ENCODE measurements at places on chromosomes 7 and 10. TPM values are rescaled to one million over a fixed set of nuclear protein-coding genes. Genes with fewer than 3 reads are reported as not detected.
A peak's percentile ranks its signal among the peaks of the same experiment; 100 is the strongest.

RNF32 gene
- not detected for total RNA-seq

- no peak overlapping the region for H3K4me3 ChIP-seq
- H3K27me3 ChIP-seq, result peaks cover 14% of the 10 kb centered on the region
- peaks cover 10% of the 10 kb centered on the region for H3K4me1 ChIP-seq
- peak; percentile 49 for DNase-seq
- no peak overlapping the region for H3K27ac ChIP-seq
- H3K36me3 ChIP-seq, result no peaks in the 10 kb centered on the region
Observed at GRCh38 chr7:151384352-151384697, 25.5 kb downstream of the WDR86 start.

MMP21 gene
- 0.14 TPM for total RNA-seq

GRCh38 chr10:19683960-19684359 lies 132.3 kb upstream of the PLXDC2 start:
- H3K27me3 ChIP-seq, result no peaks in the 10 kb centered on the region
- no peaks in the 10 kb centered on the region for H3K4me1 ChIP-seq
- H3K27ac ChIP-seq, result no peak overlapping the region
- no peaks in the 10 kb centered on the region for H3K36me3 ChIP-seq
- no peak overlapping the region for H3K4me3 ChIP-seq

DNA sequence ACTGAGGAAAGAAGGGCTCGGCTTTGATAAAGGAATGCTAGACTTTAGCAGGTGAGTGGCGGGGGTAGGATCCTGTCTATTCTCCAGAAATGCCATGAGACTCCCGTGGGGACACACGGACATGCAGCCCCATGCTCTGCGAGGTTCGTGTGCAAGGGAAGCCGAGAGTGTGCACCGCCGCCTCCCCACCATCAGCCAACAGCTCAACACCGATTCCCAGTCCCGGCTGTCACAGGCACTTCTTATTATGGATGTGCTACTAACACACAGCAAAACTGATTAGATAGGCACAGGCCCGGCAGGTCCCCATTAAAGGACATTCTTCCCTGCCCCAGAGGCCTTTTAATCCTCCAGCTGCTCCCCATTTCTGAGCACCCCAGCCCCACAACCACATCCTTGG lies 154.4 kb downstream of the PRKAG2 start:
- H3K27me3 ChIP-seq, result no peaks in the 10 kb centered on the region
- DNase-seq, result no peak
- H3K4me1 ChIP-seq, result peaks cover 4% of the 10 kb centered on the region
- no peaks in the 10 kb centered on the region for H3K36me3 ChIP-seq
- no peak overlapping the region for H3K4me3 ChIP-seq

DNA sequence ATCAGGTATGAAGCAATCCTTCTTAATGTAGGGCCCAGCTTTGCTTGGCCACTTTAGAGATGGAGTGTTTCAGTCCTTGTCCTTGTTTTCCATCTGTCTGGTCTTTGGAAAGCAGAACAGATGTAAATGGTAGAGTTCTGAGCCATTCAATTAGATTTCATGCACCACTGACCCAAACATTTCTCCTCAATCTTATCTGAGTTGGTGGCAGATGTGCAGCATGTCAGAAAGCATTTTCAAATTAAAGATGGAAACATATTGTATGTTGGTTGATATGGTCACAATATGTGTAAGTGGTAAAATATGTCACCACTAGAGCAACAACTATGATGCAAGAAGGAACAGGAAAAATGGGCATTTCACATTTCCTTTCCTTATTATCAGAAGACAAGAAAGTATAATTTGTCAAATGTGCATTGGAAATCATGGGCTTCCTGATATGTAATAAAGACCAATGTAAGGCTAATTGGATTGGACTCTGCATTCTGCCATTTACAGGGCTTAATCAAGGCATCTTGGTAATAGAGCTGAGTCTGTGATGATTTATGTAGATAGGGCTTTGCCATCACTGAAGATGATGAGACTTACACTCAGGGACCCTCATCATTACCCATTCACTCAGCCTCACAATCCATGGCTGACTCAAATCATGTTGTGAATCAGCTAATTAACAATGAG lies 750.7 kb downstream of the NRG3 start:
- no peaks in the 10 kb centered on the region for H3K27me3 ChIP-seq
- no peak overlapping the region for H3K27ac ChIP-seq
- no peaks in the 10 kb centered on the region for H3K4me1 ChIP-seq
- peaks cover 6% of the 10 kb centered on the region for H3K36me3 ChIP-seq
- H3K4me3 ChIP-seq, result no peak overlapping the region

GRCh38 chr7:17584822-17585221 lies 286.4 kb downstream of the AHR start:
- no peaks in the 10 kb centered on the region for H3K27me3 ChIP-seq
- H3K4me1 ChIP-seq, result no peaks in the 10 kb centered on the region
- no peaks in the 10 kb centered on the region for H3K36me3 ChIP-seq
- no peak for DNase-seq
- no peak overlapping the region for H3K4me3 ChIP-seq

GRCh38 chr7:126445991-126446390 lies 806.8 kb downstream of the GRM8 start:
- H3K27ac ChIP-seq, result no peak overlapping the region
- H3K36me3 ChIP-seq, result peaks cover 4% of the 10 kb centered on the region
- H3K4me1 ChIP-seq, result no peaks in the 10 kb centered on the region
- no peak overlapping the region for H3K4me3 ChIP-seq
- DNase-seq, result no peak

SERPINE1 gene
- total RNA-seq, result not detected

Data from natural killer cell treated with Interleukin-12 subunit alpha and Interleukin-12 subunit beta and Interleukin-15 and Interleukin-18, amount 100 ng/mL, for 72 hours (primary cell).